ENCODE measurements at places on chromosomes 5 and 9.
A peak's percentile ranks its signal among the peaks of the same experiment; 100 is the strongest.

GRCh38 chr5:124973661-124974060 is 227.2 kb upstream of the ZNF608 start:
- DNase-seq, result no peak

GRCh38 chr5:98557916-98558315 is 215.5 kb upstream of the RGMB start:
- DNase-seq, result no peak

- DNase-seq, result no peak
Measured at GRCh38 chr9:24459953-24460352, 85.7 kb downstream of the IZUMO3 start.

DNA sequence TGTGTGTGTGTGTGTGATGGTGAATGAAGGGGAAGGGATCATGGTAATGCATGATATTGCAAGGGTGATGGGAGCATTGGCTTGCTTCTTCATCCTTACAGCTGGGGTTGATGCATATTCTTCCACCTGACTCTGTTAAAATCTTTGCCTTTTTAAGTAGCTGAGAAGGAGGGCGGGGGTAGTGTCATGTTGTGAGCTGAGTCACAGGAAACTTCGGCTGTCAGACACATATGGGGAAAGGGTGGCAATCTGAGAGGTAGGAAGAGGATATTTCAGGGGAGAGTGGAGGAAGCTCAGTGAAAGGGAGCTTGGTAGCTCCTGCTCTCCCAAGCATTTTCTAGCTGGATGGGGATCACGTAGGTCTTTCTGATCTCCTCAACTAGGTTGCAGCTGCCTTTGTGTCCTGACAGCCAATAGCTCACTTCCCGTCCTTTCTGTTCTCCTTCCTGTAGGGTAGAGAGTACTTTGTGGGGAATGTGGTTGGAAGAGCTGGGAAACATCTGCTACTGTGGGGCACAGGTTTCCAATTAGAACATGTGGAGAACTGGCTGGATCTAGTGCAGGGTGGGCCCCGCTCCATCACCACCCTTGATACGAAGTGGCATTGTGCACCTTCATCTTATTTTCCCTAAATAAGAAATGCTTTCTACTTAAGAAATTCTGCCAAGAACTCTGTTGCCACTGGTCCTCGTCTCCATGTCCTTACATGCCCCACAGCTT is 18.1 kb upstream of the CLK4 start:
- no peak for DNase-seq

DNA sequence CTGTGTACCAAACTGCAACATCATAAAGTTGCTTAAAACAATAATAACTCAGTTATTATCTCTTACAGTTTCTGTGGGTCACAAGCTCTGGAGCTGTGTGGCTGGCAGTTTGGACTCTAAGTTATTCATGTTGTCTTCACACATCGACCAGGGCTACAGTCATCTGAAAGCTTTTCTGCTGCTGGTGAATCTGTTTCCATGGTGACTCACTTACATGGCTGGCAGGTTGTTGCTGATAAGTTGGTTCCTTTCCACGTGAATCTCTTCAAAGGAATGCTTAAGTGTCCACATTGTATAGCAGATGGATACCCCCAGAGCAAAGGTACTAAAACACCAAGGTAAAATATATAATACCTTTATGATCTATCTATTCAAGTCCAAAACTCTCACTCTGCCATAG is 44.8 kb upstream of the CYLC2 start:
- no peak for DNase-seq

- DNase-seq, result no peak
Measured at GRCh38 chr5:131214609-131215227, 44.0 kb downstream of the LYRM7 start.

- no peak for DNase-seq
Measured at GRCh38 chr5:121008041-121008440, 543.9 kb downstream of the PRR16 start.

DNA sequence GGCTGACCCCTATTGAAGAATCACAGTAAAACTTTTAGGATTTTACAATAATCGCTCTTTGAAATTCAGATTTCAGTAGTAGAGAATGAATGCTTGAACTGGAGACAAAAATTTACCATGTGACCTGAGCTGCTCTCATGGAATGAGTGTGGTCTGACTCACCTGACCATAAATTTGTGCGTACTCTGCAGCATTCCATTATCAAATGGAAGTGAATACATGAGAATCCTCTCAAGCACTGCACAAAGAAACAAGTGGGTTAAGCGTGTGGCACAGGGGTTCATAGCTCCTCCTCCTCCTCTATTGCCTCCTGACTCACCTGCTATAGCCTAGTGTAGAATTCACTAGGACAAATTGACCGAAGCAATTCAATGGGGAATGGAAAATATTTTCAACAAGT is 269.8 kb upstream of the CDH9 start:
- DNase-seq, result no peak

DNA sequence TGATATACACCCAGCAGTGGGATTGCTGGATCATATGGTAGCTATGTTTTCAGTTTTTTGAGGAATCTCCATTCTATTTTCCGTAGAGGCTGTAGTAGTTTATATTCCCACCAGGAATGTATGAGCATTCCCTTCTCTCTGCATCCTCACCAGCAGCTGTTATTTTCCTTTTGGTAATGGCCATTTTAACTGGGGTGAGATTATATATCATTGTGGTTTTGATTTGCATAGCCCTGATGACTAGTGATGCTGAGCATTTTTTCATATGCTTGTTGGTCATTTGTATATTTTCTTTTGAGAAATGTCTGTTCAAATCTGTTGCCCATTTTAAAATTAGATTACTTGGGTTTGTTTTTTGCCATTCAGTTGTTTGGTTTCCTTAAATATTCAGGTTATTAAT is 11.2 kb upstream of the PPIC start:
- no peak for DNase-seq

- DNase-seq, result no peak
Measured at GRCh38 chr9:108039493-108039892, 549.9 kb upstream of the KLF4 start.

- no peak for DNase-seq
Measured at GRCh38 chr5:59020611-59021285, 437.9 kb downstream of the RAB3C start.

GRCh38 chr5:135173662-135174290 is 139.7 kb upstream of the PITX1 start:
- no peak for DNase-seq

DNA sequence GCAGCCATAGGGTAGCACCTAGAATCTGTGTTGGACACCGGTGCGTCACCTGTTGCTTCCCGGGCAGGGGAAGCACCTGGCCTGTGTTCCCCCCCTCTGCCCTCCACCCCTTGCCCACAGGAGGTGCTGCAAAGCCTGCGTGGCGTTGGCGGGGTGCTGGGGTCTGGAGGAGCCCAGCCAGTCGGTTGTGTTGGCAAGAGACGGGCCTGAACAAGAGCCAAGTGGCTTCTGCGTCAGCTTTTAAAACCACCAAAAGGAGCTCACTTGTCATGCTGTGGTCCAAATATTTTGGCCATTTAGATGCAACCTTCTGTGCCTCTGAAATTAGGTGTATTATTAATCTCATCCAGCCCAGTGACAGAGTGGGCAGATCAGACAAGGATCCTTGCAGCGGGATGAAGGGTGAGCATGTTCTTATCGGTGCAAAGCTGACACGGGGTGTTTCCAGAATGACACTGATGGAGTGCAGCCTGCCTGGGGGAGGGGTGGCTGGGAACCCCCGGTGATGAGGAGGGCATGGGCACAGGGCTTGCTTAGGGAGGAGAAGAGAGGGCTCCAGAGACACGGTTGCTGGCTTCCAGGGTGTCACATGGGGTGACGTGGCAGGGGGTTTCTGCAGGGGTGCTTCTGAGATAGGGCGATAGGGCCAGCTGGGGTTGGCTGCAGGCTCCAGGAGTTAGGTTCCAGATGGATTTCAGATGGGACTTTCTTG is 9.7 kb upstream of the RXRA start:
- no peak for DNase-seq

GRCh38 chr5:113181853-113182490 is 205.4 kb downstream of the DCP2 start:
- DNase-seq, result no peak

DNA sequence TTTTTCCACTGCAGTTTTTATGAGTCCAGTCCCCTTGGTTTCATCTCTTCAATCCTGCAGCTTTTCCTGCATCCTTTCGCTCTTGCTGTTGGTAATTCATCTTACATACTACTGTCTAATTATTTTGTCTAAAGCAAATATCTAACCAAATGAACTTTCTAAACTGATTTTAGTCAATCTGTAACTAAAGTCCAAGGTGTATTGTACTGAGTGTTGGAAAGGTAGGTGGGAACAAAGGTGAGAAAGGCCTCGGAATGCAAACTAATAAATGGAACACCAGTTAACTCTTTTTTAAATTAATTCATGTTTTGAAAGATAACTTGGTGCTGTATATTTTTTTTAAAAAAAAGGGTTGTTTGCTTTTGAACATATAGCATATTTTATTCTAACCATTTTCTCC is 152.7 kb upstream of the CYLC2 start:
- no peak for DNase-seq

DNA sequence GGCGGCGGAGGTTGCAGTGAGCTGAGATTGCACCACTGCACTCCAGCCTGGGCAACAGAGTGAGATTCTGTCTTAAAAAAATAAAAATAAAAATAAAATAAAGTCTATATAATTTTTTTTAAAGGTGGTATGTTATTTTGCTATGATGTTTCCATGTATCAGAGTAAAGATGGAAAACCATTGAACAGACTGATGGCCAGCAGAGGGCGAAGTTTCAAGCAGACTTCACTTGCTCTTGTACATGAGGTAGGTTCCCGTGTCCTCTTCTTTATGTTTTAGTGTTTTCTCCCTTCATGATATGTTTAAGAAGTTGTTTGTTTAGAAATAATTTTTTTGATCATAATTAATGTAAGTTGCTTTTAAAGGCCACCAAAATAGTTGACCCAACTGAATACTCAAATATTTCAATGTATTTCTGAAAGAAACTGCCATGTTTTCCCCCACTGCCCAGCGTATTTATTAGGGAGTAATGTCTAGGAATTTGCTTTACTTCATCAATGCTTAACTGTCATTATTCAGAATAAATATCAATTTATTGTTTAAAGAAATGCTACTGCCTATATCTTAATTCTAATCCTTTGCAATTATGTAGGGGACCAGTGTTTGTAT is 146.4 kb downstream of the HACD4 start:
- peak; percentile 40 for DNase-seq

DNA sequence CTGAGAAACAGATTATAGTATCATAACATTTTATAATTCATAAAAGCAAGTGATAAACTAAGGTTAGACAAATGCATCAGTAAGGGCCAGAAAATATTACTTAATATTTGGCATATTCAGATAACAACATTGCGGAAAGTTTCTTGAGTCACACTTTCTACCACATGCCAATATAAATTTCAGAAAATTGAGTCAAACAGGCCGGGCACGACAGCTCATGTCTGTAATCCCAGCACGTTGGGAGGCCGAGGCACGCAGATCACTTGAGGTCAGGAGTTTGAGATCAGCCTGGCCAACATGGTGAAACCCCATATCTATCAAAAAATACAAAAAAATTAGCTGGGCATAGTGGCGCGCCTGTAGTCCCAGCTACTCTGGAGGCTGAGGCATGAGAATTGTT is 47.1 kb downstream of the SLC38A9 start:
- no peak for DNase-seq

DNA sequence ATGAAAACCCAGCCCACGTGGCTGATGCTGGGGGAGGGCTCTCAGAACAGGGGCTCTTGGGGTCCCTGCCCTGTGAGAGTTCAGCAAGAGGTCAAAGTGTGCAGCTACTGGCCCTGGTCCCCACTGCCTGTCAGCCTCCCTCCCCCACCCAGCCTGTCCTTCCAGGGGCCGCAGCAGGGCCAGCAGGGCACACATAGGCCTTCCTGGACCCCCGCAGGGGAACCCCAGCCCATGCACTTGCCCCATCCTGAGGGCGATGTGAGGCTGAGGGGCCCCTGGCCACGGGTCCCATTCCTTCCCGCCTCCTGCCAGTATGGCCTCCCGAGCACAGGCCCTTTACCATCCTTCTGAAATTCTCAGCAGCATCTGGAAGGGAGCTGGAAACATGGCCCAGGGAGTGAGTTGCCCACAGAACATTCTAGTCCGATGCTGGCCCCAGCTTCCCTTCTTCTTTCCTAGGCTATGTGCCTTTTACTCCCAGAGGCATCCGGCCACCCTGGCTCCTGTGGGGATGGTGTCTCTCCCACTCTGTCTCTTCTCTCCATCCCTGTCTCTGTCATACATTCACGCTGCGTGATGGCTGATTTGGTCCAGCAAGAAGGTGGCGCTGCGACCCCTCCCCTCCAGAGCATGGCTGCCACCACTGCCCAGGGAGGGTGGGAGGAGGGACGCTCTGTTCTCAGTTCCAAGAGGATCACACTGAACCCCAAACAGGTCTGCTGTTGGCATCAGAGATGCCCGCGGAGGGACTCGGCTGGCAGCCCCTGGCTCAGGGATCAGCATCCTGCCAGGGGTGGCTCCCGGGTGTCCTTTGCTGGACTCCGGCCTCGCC is 19.6 kb downstream of the MRPL36 start:
- no peak for DNase-seq

GRCh38 chr9:91948597-91949391 is 1.2 kb downstream of the ROR2 start:
- DNase-seq, result no peak

- no peak for DNase-seq
Measured at GRCh38 chr9:90044263-90044662, 439.5 kb downstream of the GADD45G start.

- no peak for DNase-seq
Measured at GRCh38 chr5:38720554-38721361, 125.1 kb upstream of the OSMR start.

GRCh38 chr5:53099546-53099945 is 10.0 kb downstream of the MOCS2 start:
- no peak for DNase-seq

GRCh38 chr5:158908425-158909220 is 191.1 kb downstream of the EBF1 start:
- no peak for DNase-seq

- no peak for DNase-seq
Measured at GRCh38 chr5:167503926-167504720, 787.3 kb upstream of the WWC1 start.

- DNase-seq, result no peak
Measured at GRCh38 chr9:136090056-136090735, 4.9 kb downstream of the NACC2 start.
